ENCODE measurements at places on chromosomes 11 and 22.

DNA sequence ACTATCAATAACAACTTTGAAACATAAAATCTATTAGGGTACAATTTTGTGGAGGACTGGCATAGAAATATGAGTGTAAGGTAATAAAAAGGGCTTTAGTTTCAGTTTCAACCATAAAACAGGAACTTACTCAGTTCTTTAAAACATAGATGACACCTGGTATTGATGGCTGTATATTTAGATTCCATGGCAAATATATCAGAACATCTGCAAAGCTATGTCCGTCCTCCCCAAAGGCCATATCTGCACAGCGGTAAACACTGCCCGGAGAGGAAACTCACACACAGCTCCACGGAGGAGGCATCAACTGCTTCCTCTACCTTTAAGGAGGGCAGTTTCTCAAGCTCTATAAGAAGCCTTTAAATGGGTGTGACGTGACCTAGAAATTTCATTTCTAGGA lies 993.3 kb downstream of the BRD1 start:
- no peak for DNase-seq

GRCh38 chr11:44159848-44160721 lies 64.6 kb downstream of the EXT2 start:
- DNase-seq: no peak

GRCh38 chr11:105718641-105719040 lies 108.8 kb downstream of the GRIA4 start:
- DNase-seq: no peak

DNA sequence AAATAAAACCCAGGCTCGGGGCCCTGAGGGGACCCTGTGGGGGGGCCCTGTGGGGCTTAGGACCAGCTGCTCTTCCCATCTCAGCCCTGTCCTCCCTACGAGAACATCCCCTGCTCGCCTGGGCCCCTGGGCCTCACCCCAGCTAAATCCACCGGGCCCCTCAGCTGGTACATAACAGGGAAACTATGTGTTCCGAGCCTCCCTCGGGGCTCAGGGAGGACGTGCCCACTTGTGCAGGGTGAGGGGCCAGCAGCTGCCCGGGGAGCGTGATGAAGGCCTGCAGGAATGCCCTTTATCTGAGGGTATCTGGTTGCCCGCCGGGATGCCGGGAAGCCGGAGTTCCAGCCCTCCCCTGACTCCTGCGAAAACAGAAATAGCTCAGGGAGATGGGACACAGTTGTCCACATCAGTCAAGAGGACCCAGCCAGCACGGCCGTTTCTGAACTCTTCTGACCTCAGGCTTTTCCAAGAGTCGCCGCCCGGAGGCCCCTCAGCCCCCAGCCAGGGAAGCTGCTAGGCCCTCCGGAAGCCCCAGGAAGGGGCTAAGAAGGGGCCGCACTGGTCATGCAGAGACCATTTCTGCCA lies 20.6 kb downstream of the MRPL23 start:
- DNase-seq: no peak

DNA sequence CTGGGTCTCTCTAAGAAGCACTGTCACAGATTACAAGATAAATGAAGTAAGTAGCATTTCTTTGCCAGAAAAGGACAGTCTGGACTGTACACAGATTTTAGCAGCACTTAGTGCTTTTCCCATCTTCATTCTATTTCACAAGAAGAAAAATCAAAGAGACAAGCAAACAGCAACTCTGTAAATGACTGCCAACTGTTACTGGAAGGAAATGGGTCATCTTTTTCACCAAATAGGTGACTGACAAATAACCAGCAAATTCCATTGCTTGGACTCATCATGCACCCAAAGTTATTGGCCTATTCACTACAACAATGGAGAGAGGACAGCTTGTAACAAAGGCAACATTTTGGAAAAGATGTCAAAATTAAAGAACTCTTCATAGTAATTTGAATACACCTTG lies 28.9 kb upstream of the CARD18 start:
- DNase-seq: no peak

GRCh38 chr11:102792604-102793003 lies 5.4 kb downstream of the MMP1 start:
- DNase-seq: no peak

DNA sequence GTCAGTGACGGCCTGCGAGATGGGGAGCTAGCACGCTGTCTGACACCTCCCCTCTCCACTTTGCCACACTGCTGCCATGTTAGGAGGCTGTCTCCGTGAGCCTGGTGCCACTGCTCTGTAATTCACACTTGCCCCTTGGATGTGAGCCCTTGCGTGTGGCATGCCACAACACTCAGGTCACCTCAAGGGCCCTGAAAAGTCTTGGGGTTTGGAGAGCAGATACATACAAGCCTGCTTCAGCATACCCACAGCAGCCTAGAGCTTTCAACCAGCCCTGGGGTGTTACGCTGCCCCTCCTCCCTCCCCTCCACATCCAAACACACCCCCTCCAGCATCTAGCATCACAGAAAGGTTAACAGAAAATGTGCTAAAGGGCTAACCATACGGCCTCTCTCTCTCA lies 69.5 kb upstream of the TBCEL start:
- no peak for DNase-seq

Data from NCI-H187 treated with DMSO at 0.1 percent for 48 hours (cell line).